Pulmonary artery endothelial cell (primary cell): ENCODE measurements at places on chromosomes 6 and 20. TPM values are rescaled to one million over a fixed set of nuclear protein-coding genes. Genes with fewer than 3 reads are reported as not detected.

DNA sequence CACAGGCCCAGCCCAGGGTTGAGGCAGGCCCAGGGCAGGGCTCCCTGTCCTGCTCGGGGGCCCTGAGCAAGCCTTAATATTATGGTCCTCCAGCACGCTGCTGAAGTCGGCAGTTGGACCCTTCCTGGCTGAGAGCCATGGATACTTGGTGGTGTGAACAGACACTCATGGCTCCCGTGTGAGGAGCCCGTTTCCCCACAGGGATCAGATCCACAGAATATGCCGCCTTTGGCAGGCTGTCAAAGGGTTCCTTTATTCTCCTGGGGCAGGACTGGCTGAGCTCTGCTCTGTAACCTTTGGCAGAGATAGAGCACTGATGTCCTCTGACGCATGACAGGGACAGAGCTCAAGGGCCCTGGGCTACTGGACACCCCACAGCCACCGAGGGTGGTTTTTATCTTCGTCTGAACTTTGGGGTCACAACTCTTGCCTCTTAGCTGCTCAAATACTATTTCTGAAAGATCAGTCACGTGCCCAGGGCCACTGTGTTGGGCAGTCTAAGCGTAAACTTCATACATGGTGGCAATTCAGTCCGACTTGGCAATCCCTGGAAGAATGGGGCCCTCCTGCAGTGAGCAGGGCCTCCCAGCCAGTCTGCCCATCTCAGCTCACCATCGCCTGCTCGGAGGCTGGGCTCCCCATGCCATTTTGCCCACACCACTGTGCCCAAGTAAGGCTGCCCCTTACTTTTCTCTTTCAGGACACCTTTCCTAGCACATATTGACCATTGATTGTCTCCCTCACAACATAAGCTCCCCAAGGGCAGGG, 49.1 kb downstream of the TTI1 start:
- no peak for DNase-seq

GRCh38 chr6:56151609-56152224, 95.7 kb downstream of the COL21A1 start:
- DNase-seq = no peak

GRCh38 chr6:89952105-89952671, 57.9 kb downstream of the GJA10 start:
- DNase-seq = no peak

GRCh38 chr6:23561732-23562131, 564.3 kb upstream of the NRSN1 start:
- DNase-seq = no peak

- no peak for DNase-seq
Observed at GRCh38 chr6:41757931-41758640, 10.9 kb upstream of the PGC start.

- DNase-seq = peak; percentile 57
Observed at GRCh38 chr20:45833030-45833882, at the start of gene SNX21. Gene SNX21 (plus strand): TSS chr20:45833799. CDS start chr20:45833920, 121 bp downstream.

DNA sequence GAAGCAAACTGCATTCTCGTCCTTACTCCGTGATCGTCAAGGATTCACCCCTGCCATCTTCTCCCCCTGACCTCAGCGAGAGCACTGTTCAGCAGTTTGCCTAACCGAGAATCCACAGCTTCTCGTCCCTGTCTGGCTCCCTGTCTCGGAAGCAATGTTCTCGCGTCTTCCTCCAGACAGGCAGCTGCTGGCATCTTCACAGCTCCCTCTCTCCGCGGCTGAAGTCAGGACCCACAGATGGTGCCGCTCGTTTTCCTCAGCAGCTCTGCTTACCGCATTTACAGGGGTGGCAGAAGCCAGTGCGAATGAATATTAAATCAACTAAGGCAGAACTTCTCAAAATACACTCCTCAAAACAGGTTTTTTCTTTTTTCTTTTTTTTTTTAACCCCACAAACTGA, 18.9 kb upstream of the SLC22A2 start:
- DNase-seq = no peak

- DNase-seq = no peak
Observed at GRCh38 chr6:21831521-21832291, 238.2 kb downstream of the SOX4 start.

- DNase-seq = no peak
Observed at GRCh38 chr20:43202100-43202499, 12.4 kb upstream of the PTPRT start.

DNA sequence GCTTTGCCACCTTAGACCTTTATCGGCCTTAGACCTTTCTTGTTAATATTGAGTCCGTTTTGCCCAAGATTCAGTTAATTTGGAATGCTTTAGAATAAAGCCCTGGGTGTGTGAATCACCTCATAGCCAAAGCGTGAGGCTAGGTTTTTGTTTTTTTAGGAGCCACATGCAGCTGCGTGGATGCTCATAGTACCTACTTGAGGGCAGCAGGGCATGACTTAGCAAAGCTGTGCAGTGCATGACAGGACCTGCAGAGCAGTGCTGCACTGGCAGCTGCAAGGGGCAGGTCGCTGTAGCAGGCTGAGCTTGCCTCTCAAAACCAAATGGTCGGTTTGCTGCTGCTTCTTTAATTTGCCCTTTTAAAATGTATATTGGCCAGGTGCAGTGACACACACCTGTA, 116.1 kb downstream of the JAG1 start:
- DNase-seq = no peak

GRCh38 chr20:3698591-3699001, 13.8 kb downstream of the SIGLEC1 start:
- DNase-seq = no peak

DNA sequence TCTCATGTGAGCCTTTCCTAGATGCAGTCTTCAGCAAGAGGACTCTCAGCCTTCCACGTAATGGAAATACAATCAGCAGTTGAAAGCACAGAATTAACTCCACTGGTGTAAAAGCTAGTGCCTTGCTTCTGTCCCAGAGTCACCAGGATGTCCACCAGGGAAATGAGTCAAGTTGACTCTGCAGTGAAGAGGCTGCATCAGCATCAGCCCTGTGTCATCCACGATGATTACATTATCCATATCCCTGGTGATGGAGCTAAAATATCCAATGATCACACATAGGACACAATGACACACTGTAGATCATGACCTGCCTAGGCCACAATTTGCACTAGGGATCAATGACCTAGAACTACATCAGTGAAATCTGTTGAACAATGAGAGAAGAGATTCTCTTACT, 262.4 kb downstream of the ERMARD start:
- DNase-seq = no peak

GRCh38 chr6:1610497-1611321, 994 bp downstream of the FOXC1 start:
- no peak for DNase-seq

DNA sequence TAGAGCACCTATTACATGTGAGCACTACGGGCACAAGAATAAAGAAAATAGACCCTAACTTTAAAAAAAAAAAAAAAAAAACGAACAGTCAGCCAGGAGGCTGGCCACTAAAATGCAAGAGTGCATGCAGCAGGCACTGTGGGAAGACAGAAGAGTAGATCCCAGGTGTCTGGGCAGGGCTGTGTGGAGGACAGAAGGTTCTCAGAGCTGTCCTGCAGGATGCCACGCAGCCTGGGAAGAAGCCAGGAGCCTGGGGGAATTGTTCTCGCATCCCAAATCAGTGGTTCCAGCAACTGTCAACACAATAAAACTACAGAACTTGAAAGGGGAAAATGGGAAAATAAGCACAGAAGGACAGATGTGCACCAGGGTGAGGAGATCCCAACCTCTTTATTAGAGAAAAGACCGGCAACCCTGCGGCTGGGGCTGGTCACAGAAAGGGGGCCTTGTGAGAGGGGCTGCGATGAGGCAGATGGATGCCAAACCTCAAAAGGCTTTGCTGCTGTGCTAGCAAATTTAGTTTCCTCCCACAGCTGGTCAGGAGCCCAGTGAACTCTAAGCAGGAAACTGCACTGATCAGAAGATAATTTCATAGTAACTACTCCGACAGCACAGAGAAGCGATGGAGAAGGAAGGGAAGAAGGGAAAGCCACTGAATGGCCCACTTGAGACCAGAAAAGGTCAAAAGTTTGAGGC, 30.9 kb downstream of the MAP3K5 start:
- DNase-seq = no peak

GRCh38 chr20:8639112-8639778, 429.6 kb upstream of the PLCB4 start:
- DNase-seq = no peak

The BEND6 gene
- total RNA-seq = 1.2 and 1.8 TPM in 2 replicates

The TSHZ2 gene
- not detected in 2 replicates for total RNA-seq

The PRRC2A gene
- total RNA-seq = 33.6 and 36.4 TPM in 2 replicates

The BPIFB2 gene
- not detected in 2 replicates for total RNA-seq

The WFDC2 gene
- total RNA-seq = not detected in 2 replicates

The RIPPLY2 gene
- total RNA-seq = under 0.01 TPM in 1 of 2 replicates, not detected in the other

The SEL1L2 gene
- not detected in 2 replicates for total RNA-seq

The PRSS35 gene
- total RNA-seq = 0.07 TPM in 2 replicates

The SRMS gene
- not detected in 2 replicates for total RNA-seq

The GSTA3 gene
- not detected in 2 replicates for total RNA-seq
